KBM-7 (cell line): ENCODE measurements at places on chromosomes 5 and 9.

DNA sequence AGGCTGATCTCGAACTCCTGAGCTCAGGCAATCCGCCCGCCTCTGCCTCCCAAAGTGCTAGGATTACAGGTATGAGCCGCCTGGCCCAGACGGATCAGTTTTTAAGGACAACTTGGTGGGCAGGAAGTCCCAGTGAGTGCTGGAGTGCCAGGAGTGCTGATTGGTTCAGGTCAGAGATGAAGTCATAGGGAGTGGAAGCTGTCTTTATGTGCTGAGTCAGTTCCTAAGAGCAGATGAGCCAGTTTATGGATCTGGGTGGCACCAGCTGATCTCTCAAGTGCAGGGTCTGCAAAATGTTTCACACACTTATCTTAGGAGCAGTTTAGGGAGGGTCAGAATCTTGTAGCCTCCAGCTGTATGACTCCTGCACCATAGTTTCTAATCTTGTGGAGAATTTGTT, 292.1 kb upstream of the ELAVL2 start:
- no peak for DNase-seq

- DNase-seq = no peak
These were observed 39.2 kb upstream of the HAND1 start for GRCh38 chr5:154517181-154517580.

- DNase-seq = no peak
These were observed 35.4 kb upstream of the TGFBI start for GRCh38 chr5:135993335-135993879.

- DNase-seq = no peak
These were observed 12.6 kb upstream of the MUSK start for GRCh38 chr9:110655754-110656641.
